ENCODE measurements at places on chromosomes 13 and 19.
A peak's percentile ranks its signal among the peaks of the same experiment; 100 is the strongest.

GRCh38 chr13:107421951-107422350 is 793.4 kb downstream of the LIG4 start:
- no peak for DNase-seq

DNA sequence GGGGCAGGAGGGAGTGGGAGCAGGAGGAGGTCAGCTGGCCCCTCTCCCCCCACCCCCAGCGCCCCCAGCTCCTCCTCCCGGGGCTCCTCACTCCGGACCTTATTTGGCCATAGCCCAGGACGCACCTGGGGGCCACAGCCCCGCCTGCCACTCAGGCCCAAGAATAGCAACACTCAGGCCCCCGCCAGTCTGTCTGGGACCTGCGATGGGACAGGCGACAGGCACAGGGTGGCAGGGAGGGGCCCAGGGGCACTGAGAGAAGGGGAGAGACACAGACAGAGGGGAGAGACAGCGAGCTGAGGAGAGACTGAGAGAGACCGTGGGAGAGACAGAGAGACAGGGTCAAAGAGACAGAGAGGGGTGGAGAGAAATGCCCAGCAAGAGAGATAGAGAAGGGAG is 10.2 kb downstream of the JOSD2 start:
- DNase-seq = no peak

- DNase-seq = no peak
Measured at GRCh38 chr19:3793799-3794198, 7.6 kb upstream of the MATK start.

GRCh38 chr13:110157718-110158117 is 149.2 kb downstream of the COL4A1 start:
- DNase-seq = no peak

GRCh38 chr13:114000151-114001040 is 26.5 kb upstream of the C13orf46 start:
- no peak for DNase-seq

DNA sequence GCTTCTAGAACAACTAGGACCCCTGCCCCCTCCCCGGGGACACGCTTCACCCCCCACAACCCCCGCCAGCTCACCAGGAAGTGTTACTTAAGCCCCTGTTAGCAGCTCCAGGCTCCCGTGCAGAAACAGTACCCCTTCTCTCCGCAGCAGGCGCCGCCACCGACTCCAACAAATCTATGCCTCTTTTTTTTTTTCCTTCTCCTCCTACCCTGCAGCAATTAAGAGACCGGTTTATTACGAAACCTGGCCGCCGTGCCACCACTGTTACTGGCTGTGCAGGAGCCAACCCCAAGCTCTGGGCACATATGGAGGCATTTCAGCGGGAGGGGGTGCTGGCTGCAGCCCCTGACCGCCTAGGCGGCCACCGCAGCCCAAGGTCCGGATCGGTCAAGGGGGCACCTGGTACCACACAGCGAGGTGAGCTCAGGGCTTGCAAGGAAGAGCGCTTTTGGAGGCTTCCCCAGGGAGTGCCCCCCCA is 2.4 kb downstream of the GADD45B start:
- peak; percentile 54 for DNase-seq

DNA sequence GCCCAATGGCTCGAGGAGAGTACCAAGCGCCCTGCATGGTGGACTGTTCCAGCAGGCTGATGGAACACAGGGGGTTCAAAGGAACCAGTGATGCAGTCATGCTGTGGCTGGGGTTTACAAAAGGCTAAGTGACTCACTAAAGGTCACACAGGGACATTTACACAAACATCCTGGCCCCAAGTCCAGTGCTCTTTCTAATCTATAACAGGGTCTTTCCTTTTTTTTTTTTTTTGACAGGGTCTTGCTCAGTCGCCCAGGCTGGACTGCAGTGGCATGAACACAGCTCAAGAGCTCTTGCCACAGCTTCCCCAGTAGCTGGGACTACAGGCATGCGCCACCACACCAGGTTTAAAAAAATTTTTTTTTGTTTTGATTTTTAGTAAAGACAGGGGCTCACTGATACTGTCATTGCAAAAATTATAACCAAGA is 2.8 kb upstream of the SLC25A15 start:
- no peak for DNase-seq

DNA sequence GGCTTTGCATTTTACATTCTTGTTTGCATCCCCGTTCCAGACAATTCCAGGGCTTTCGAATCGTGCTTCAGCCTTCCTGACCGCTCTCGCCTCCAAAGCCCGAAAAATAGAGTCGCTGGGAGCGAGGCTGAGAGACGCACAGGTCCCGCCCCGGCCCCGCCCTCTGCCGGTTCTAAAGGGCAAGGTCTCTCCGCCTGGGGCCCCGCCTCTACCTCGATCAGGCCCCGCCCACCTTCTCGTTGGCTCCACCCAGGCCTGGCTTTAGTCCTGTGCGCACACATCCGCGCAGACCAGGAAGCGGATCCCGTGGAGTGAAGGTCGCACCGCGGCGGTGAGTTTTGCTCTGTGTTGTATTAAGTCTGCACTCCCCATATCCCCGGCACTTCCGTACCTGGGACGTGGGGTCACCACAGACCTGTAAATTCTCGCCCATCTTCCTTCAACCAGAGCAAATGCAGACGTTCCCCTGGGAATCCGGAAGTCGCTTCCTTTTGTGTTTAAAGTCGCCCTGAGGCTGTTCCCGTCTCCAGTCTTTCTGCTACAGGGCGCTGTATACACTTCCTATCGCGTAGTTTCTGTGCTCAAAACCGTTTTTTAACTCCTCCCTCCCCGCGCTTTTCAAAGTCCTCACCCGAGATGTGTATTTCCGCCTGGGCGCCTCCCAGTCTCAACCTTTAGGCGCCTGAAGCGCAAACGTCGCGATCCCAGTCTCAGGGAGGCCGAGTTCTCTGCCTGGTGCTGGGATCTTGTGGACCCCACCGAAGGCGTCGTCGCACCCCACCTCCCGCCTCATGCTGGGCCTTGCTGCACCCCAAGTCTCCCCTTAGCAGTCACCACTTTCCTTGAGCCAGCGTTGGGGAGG is at the start of gene ZNF701:
Gene ZNF701 (plus strand): TSS at position 288 of the 862 bp plus-strand sequence. CDS start 3,861 bp downstream, outside the sequence.
- peak; percentile 96 for DNase-seq
